ENCODE measurements at places on chromosomes 5 and 9.

- DNase-seq, result no peak
Observed at GRCh38 chr9:88344013-88344412, 44.2 kb upstream of the SPIN1 start.

- DNase-seq, result no peak
Observed at GRCh38 chr5:76788362-76788761, 30.5 kb upstream of the F2RL1 start.

GRCh38 chr5:124980163-124980941 lies 233.9 kb upstream of the ZNF608 start:
- peak; percentile 69 for DNase-seq

DNA sequence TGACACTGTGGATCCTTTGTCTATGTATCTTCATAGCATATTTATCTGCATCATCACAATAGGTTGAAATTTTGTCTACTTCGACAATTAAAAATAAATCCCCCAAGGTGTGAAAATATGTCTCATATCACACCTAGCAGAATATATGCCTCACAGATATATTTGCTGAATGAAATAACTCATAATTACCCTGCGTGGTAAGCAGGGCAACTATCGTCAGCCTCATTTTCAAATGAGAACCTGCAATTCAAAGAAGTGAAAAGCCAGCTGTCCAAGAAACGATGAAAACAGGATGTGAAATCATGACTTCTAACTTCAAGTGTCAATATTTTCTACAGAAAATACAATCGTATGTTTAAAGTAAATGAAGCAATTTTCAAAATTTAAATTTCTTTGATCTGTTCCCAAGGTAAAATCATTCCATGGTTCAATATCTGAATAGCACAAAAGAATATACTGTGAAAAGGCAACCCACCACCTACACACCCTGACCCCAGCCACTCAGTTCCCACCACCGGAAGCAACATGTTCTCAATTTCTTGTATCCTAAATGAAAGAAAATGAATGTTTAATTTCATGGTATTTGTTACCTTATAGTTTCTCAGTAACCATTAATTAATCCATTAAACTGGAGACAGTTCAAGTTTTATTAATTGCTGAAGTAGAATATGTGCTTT lies 57.1 kb downstream of the TBCA start:
- peak; percentile 69 for DNase-seq

GRCh38 chr5:145237843-145238242 lies 597.3 kb downstream of the PRELID2 start:
- peak; percentile 61 for DNase-seq

- DNase-seq, result peak; percentile 36
Observed at GRCh38 chr5:58958701-58959100, 375.8 kb downstream of the RAB3C start.

DNA sequence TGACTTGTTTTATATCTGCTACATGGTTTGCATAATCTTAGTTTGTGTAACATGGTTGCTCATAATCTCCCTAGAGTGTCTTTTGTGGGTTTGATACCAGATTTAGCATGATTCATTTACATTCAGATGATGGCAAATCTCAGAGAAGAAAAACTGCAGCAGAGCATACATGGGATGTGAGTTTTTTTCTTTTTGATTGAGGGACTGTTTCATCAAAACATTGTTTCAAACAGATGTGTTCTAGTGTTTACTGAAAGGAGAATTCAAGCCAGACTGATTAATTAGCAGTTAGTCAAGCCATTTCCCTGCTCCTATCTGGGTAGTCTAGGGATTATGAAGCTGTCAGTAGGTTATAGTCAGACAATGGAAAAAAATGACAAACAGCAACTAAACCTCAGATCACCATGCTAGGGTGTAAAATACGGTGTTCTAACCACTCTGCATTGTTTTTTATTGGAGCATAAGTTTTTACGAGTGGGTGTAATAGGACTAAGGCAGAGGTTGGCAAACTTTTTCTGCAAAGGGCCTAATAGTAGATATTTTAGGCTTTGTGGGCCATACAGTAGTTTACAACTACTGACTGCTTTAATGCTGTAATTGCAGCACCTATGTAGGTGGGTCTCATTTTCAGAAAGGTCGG lies 10.5 kb upstream of the GDNF start:
- no peak for DNase-seq

- no peak for DNase-seq
Observed at GRCh38 chr9:73182928-73183327, 31.3 kb downstream of the ANXA1 start.

DNA sequence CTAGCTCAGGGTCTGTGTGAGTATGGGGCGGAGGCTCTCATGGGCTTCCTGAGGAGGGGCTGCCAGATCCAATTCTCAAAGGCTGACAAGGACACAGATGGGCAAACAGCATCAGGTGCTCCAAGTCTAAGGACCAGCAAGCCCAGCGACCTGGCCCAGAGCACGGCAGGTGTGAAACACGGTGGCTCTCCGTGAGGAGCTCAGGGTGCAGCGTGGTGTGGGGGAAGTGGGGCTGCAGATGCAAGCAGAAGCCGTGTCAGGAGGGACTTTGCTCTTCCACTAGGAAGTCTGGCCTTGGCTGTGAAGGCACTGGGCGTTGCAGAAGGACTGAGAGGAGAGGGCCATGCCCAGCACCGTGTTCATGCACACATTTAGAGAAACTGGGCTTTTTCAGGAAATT lies 420.0 kb downstream of the GADD45G start:
- no peak for DNase-seq

- no peak for DNase-seq
Observed at GRCh38 chr5:174618589-174618988, 105.8 kb upstream of the MSX2 start.

- DNase-seq, result peak; percentile 43
Observed at GRCh38 chr5:54867310-54867944, 118.0 kb downstream of the ESM1 start.

- DNase-seq, result no peak
Observed at GRCh38 chr9:108058135-108058814, 568.7 kb upstream of the KLF4 start.

DNA sequence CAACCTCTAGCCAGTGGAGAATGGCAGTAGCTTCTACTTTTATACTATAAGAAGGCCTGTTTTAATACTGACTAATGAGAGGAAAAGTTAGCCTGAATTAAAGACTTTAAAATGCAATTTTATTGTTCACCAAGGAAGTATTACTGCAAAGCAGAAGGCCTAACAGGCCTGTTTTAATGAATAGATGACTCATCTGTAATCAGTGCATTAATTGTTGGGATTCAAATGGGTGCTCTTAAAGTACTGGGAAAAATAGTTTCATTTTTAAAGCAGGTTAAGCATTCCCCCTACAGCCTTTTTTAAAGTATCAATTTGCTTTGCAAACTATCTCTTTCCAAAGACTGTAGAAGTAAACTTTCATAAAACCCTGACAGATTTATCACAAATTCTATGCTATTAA lies 147.7 kb downstream of the SIL1 start:
- DNase-seq, result no peak

DNA sequence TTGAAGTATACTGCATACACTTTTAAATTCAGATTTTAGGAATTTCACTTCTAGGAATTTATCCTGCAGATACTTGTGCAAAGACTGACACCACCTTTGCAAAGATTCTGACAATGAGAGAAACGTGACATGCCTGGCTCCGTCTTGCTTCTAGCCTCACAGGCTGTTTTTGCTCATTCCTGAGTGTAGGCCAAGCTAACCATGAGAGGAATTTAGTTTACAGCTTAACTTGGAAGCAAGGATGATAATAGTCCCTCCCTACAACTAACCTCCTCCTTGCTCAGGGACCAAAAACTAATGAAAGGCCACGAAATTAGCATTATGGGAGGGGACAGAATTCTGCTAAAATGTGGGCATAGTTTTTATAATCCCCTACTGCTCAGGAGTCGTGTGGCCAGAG lies 31.1 kb downstream of the C5orf22 start:
- no peak for DNase-seq

GRCh38 chr5:138109463-138110265 lies 25.8 kb downstream of the WNT8A start:
- no peak for DNase-seq

GRCh38 chr5:133914434-133914833 lies 54.0 kb downstream of the C5orf15 start:
- DNase-seq, result no peak

GRCh38 chr9:126156898-126157297 lies 169.7 kb upstream of the MVB12B start:
- no peak for DNase-seq

DNA sequence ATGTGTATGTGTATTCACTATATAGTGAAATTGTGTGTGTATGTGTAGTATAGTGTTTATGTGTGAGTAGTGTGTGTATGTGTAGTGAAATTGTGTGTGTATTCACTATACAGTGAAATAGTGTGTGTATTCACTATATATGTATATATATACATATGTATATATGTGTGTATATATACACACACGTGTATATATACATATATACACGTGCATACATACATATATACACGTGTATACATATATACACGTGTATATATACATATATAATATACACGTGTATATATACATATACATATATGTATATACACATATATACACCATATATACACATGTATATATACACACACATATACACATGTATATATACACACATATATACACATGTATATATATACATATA lies 403.6 kb upstream of the TUSC1 start:
- no peak for DNase-seq

GRCh38 chr5:65066387-65067146 lies 297.8 kb downstream of the CWC27 start:
- DNase-seq, result peak; percentile 84

DNA sequence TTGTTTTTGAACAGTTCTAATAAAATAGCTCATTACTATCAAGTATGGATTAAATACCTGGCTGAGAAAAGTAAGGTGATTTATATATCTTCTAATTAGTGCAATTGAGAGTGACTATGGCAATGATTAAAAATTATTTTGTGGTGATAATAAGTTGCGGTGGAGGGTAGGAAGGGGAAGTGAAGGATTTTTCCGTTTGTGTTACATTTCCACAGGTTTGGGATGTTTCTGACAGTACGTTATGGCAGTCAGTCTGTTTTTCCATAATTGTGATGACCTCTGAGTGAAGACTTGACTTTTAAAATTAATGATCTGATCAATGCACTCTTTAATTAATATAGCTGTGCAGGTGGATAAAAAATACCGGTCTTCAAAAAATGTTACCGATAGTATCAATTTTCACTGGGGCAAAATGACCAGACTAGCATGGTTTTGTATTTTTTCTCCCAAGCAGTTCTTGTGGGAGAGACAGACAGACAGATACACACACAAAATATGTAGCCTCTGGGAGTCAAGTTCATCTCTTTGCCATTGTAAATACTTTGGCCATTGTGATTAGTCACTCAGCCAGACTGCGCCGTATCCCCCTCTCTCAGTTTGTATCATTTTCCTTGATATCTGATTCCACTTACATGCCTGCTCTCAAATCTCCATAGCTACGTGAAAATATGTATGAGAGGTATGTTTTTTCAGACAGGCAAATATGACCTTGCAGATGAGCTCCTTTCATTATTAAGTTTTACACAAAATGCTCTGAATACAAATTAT lies 60.2 kb downstream of the ARHGAP26 start:
- DNase-seq, result no peak

GRCh38 chr5:119395080-119395836 lies 39.4 kb downstream of the TNFAIP8 start:
- peak; percentile 71 for DNase-seq

DNA sequence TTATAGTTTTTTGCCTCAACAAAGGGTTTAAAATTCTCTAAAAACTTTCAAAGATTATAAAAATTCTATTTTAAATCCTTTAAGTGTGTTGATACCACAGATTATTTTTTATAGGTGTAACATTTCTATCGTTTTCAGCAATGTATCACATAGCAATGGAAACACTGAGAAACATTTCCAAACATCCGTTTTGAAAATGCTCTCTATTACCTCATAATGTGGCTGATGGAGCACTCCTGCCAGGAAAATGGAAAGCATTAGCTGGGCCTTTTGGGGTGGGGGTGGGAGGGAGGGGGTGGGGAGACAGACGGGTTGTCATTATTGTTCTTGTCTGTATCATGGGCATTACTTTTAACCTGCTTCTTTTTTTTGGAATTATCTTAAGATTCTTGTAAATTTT lies 516.5 kb downstream of the ACTL7B start:
- DNase-seq, result no peak

DNA sequence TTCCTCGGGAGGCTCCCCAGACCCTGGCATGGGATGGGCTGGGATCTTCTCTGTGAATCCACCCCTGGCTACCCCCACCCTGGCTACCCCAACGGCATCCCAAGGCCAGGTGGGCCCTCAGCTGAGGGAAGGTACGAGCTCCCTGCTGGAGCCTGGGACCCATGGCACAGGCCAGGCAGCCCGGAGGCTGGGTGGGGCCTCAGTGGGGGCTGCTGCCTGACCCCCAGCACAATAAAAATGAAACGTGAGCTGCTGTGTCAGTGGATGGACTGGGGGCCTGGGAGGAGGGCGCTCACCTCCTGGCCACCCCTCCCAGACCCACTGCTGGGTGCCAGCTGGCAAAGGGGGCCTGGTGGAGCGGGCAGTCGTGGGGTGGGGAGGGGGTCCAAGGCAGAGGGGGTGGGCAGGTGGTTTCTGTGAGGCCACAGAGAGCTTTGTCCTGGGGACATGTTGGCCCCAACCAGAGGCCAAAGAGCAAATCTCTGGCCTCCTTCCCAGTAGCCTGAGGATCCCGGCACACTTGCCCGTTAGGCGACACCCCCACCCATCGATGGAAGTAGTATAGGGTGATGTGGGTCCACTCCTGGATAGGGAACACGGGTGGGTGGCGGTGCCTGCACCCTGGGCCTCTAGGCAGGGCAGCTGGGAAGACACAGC lies 9.8 kb downstream of the EGFL7 start:
- DNase-seq, result no peak

- no peak for DNase-seq
Observed at GRCh38 chr9:124875501-124875900, 13.6 kb downstream of the ARPC5L start.

GRCh38 chr9:91867740-91868139 lies 82.3 kb downstream of the ROR2 start:
- DNase-seq, result no peak

DNA sequence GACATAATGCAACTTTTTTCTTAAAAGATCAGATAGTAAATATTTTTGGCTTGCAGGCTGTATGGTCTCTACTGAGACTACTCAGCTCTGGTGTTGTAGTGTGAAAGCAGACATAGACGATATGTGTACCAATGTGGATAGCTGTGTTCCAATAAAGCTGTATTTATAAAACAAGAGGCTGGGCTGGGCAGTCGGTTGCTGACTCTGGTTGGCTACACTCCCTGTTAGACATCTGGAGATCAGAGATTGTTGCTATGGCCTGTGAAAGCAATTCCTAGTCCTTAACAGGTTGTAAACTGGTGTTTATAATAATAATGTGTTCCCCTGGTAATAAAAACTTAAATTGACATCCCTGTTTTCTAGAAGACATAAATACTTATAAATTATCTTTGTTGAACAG lies 24.4 kb upstream of the SCAMP1 start:
- DNase-seq, result no peak

GRCh38 chr9:21709464-21710058 lies 92.9 kb upstream of the MTAP start:
- DNase-seq, result peak; percentile 74

- no peak for DNase-seq
Observed at GRCh38 chr5:135476615-135477581, 24.7 kb upstream of the TIFAB start.

DNA sequence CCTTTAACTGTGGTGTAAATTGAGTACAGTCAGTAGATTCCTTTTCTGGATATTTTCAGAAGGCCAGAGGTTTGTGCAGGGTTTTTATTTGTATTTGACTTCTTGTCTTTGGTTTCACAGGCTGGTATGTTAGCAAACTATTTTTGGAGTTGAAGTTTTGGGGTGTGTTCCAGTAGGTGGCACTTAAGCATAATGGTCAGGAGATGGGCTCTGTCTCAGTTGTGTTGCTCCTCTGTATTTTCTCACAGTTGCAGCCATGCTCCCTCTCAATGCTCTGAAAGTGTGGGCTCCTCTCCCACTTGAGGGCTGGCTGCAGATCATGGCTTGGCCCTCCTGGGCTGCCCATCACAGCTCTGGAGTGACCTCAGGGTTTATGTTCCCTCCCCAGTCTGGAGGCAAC lies 267.0 kb upstream of the PCSK5 start:
- no peak for DNase-seq

Measured in GM12865 (cell line).